ENCODE measurements at places on chromosomes 5 and 9. TPM values are rescaled to one million over a fixed set of nuclear protein-coding genes. Genes with fewer than 3 reads are reported as not detected.

Gene PPP2R2B
- 0.03 TPM for total RNA-seq

Gene CDH18
- not detected for total RNA-seq

GRCh38 chr9:18768951-18769622 lies 263.9 kb downstream of the SAXO1 start:
- no peak for DNase-seq

- no peak for DNase-seq
Measured at GRCh38 chr5:60540856-60541805, 158.8 kb downstream of the DEPDC1B start.

DNA sequence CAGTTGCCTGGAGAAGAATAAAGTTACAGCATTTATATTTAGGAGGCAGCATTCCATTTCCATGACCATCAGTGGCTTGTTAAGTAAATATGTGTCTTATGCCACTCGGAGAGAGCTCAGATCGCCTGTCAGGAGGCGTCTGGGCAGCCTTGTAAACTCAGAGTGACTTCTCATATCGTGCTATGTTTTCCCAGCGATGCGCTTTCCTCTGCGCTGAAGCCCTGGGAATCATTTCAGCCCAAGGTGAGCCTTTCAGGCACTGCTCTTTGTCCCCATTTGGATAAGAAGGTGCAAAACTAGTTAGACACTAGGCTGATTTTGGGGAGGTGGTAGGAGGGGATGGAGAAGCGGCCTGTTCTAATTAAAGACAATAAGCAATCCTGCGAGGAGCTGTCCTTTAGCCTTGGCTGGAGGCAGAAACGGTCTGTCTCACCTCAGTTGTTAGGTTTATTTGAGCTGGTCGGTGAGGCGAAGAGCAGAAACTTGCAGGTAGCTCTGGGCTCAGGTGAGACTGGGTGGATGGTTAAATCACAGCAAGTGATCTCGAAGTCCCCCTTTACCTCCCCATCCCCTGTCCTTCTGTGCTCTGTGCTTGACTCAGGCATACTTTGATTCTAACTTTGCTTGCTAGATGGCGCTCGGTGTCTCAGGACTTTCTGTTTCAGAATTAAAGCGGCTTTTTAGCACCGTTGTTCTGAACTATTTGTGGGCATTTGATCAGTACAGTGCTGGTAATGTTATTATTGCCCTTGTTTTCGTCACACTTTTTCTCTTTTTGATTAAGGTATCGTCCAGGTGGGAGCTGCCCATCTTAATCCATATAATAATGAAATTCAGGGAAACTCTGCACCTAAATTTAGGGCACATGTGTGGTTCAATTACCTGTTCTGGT lies 24.6 kb downstream of the NR2F1 start:
- DNase-seq: no peak

All from left lobe of liver (tissue), 2 donors.